ENCODE measurements at places on chromosomes 1 and 21. TPM values are rescaled to one million over a fixed set of nuclear protein-coding genes. Genes with fewer than 3 reads are reported as not detected.

- no peak for DNase-seq
Measured at GRCh38 chr1:171257607-171258076, 9.3 kb downstream of the FMO1 start.

DNA sequence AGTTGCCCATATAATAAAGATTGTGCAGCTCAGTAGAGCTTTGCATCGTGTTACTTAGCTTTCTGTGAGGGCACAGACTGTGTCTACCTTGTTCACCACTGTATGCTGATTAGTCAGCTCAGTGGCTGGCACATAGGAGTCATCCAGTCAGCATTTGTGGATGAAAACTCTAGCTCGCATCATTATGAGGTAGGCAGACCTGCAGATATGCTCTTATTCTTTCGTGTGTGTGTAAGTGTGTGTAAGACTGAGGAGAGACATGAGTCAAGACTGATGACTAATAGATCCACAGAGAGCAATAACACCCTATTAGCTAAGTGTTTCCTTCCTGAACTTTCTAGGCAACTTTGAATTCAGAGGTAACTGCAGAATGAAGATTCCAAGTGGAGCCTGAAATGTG, 17.1 kb downstream of the TTF2 start:
- peak; percentile 94 for DNase-seq

DNA sequence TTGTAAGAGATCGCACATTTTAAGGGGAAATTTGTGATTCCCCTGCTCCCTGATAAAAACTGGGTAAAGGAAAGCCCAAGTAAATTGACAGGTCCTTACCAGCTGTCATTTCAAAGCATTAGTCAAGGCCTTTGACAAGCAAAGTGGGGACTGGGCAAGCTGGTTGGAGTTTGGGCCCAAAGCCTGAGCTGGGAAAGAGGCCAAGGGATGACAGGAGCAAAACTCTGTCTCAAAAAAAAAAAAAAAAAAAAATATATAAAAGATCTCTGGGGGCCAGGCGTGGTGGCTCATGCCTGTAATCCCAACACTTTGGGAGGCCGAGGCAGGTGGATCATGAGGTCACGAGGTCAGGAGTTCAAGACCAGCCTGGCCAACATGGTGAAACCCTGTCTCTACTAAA, 36.9 kb downstream of the SLC2A1 start:
- no peak for DNase-seq

DNA sequence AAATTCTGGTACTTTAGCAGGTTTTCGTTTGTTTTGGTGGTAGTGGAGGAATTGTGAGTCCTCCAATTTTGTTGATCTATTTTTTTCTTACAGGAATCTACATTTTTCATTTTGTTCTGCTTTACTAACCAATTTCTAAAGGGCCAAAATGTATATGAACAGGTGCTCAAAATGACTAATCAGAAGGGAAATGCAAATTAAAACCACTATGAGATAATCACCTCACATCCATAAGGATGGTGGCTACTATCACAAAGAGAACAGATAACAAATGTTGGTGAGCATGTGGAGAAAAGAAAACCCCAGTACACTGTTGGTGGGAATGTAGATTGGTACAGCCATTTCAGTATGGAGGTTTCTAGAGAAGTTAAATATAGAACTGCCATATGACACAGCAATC, 134.2 kb downstream of the LMO4 start:
- no peak for DNase-seq

DNA sequence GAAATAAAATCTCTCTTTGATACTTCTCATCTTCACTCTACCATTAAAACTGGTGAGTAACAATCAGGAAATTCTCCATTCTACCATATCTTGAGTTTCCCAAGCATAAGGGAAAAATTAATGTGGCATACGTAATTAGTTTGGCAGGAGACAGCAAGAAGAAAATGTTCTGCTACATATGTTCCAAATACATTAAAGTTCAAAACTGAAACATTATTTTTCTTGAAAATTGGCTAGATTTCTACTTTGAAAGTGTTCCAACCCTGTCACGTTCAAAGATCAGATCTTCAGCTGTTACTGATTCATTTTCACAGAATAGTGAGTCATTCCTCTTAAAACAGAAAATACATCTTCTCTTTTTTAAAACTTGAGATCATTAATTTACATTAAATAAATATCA, 48.5 kb downstream of the PIGK start:
- peak; percentile 36 for DNase-seq

GRCh38 chr1:17976854-17977253, 130.7 kb upstream of the IGSF21 start:
- no peak for DNase-seq

DNA sequence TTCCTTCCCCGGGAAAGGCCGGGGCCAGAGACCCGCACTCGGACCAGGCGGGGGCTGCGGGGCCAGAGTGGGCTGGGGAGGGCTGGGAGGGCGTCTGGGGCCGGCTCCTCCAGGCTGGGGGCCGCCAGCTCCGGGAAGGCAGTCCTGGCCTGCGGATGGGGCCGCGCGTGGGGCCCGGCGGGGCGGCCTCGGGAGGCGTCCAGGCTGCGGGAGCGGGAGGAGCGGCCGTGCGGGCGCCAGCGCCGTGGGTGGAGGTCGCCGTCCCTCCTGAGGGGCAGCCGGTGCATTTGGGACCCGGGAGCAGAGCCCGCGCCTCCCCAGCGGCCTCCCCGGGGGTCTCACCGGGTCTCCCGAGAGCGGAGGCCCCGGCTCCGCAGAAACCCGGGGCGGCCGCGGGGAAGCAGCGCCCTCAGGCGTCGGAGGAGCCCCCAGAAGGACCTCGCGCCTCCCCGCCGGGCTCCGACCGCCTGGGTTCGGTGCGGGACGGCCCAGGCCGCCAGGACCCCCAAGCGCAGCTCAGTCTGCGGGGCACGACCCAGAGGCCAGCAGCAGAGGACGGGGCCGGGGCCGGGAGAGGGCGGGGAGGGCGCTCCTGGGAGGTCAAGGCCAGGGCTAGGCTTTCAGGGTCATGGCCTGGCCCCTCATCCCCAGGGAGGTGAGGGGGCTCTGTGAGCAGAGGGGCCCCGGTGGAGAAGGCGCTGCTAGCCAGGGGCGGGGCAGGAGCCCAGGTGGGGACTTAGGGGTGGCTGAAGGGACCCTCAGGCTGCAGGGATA, 7.2 kb upstream of the SLX9 start:
- DNase-seq = no peak

GRCh38 chr21:43611598-43612369, 47.5 kb downstream of the HSF2BP start:
- DNase-seq = no peak

- no peak for DNase-seq
Measured at GRCh38 chr1:51487628-51488027, 31.4 kb downstream of the EPS15 start.

The CLDN19 gene
- total RNA-seq = not detected

The AMY1B gene
- total RNA-seq = not detected

The TMPRSS3 gene
- not detected for total RNA-seq

The S100A10 gene
- 395 TPM for total RNA-seq

The GBP2 gene
- total RNA-seq = 0.40 TPM

The C1QA gene
- not detected for total RNA-seq
